Uterus (tissue), 4 donors: ENCODE measurements at places on chromosomes 5 and 9. TPM values are rescaled to one million over a fixed set of nuclear protein-coding genes. Genes with fewer than 3 reads are reported as not detected.

The TMEM174 gene
- total RNA-seq, result not detected

GRCh38 chr5:107470295-107470582 is 200.5 kb downstream of the EFNA5 start:
- no peak for DNase-seq
- no peaks in the 10 kb centered on the region for H3K36me3 ChIP-seq
- H3K27ac ChIP-seq, result no peak overlapping the region
- no peaks in the 10 kb centered on the region for H3K4me1 ChIP-seq

DNA sequence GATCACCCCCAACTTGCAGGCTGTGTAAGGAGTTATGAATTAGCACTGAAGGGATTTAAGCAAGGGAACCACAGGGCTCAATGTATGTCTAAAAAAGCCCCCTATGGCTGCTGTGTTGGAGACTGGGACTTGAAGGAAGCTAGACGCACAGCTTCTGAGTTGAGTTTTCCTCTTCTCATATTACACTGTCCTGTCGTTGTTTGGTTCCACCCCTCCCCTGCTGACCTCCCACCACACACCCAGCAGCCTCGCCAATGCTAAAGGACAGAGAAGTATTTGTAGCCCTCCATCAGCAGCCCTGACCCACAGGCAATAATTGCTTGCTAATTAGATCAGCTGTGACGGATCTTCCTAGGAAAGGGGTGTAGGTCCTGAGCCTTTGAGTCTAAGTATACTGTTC is 15.1 kb upstream of the CARTPT start:
- H3K4me3 ChIP-seq, result no peak overlapping the region
- no peaks in the 10 kb centered on the region for H3K36me3 ChIP-seq
- H3K4me1 ChIP-seq, result no peaks in the 10 kb centered on the region
- H3K27me3 ChIP-seq, result no peaks in the 10 kb centered on the region
- no peak for DNase-seq
- H3K27ac ChIP-seq, result no peak overlapping the region

DNA sequence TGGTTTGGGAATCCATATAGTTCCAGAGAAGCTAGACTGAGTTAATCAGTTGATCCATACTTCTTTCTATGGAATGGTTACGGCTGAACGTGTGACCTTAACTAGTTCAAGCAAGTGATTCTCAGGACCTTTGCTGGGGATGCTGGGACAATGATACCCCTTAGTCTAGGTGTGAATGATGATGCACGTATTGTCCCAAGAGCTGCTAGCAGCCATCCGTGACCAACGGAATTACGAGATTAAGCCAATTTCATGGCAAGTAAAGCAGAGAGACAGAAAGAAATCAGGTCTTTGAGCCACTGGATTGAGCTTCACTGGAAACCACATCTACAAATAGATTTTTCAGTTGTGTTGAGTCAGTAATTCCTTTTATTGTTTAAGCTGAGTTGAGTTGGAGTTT is 99.2 kb upstream of the LIFR start:
- no peak overlapping the region for H3K27ac ChIP-seq
- DNase-seq, result no peak

The ANKRD18A gene
- total RNA-seq, result not detected

GRCh38 chr5:61340775-61341361 is 8.8 kb downstream of the ZSWIM6 start:
- no peak overlapping the region for H3K4me3 ChIP-seq
- H3K4me1 ChIP-seq, result no peaks in the 10 kb centered on the region
- H3K27ac ChIP-seq, result no peak overlapping the region
- DNase-seq, result no peak

DNA sequence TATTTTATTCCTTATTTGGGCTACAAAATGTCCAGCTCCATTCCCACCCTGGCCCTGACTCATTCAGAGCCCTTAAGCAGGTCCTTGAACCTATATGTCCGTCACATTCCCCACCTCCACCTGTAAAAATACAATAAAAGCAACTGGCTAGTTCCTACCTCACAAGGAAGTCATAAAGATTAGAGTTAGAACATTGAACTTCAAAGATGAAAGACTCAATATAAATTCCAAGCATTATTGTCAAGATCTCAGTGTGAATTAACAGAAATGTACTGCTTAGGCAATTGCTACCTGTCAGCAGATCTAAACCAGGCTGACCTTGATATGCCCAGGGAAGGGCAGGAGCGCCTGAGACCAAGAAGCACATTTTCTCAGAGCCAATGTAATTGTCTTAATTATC is 221.8 kb downstream of the ENC1 start:
- no peak for DNase-seq
- H3K27ac ChIP-seq, result no peak overlapping the region
- no peaks in the 10 kb centered on the region for H3K27me3 ChIP-seq
- no peak overlapping the region for H3K4me3 ChIP-seq
- H3K4me1 ChIP-seq, result no peaks in the 10 kb centered on the region

The SHISAL2B gene
- total RNA-seq, result not detected

The ARL10 gene
- 4.1 TPM for total RNA-seq

GRCh38 chr5:40904205-40904993 is 4.9 kb upstream of the C7 start:
- peak overlapping the region; percentile 66 for H3K27ac ChIP-seq
- no peak overlapping the region for H3K4me3 ChIP-seq
- H3K27me3 ChIP-seq, result no peaks in the 10 kb centered on the region
- no peaks in the 10 kb centered on the region for H3K36me3 ChIP-seq

The PCDHGA3 gene
- total RNA-seq, result 8.2 TPM

The ADAMTS2 gene
- total RNA-seq, result 41.6 TPM

The DMRT3 gene
- total RNA-seq, result under 0.01 TPM

The CCL27 gene
- total RNA-seq, result not detected

GRCh38 chr9:92961627-92962302 is 14.4 kb downstream of the FGD3 start:
- H3K4me3 ChIP-seq, result no peak overlapping the region
- no peak overlapping the region for H3K27ac ChIP-seq

- H3K36me3 ChIP-seq, result no peaks in the 10 kb centered on the region
- H3K4me1 ChIP-seq, result no peaks in the 10 kb centered on the region
- no peaks in the 10 kb centered on the region for H3K27me3 ChIP-seq
- DNase-seq, result no peak
These were observed 9.1 kb upstream of the EXOC3 start for GRCh38 chr5:433836-434235.

DNA sequence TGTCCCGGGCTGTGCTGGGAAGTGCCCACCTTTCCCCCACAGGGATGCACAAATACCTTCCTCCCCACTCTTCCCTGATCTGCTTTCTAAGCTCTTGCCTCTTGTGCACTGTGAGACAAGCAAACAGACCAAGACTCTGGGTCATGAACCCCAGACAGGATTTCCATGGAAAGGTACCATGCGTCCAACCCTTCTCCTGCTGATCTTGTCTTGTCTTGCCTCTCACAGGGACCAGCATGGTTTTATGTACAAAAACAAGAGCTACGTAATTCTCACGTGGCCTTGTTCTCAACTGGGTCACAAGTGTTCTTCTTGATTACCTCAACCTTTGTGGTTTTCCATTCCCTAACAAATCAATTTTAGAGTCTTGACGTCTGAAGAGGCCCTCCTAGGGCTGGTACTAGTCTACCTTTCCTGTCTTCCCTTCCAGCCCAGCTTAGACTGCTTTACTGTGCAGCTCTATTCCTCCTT is 176.5 kb upstream of the MAP3K1 start:
- H3K27me3 ChIP-seq, result no peaks in the 10 kb centered on the region
- H3K27ac ChIP-seq, result no peak overlapping the region
- H3K4me3 ChIP-seq, result no peak overlapping the region
- H3K4me1 ChIP-seq, result no peaks in the 10 kb centered on the region
- DNase-seq, result no peak

GRCh38 chr9:77896938-77897667 is 134.5 kb downstream of the GNAQ start:
- H3K27ac ChIP-seq, result no peak overlapping the region
- H3K27me3 ChIP-seq, result no peaks in the 10 kb centered on the region
- DNase-seq, result peak; percentile 20
- H3K4me1 ChIP-seq, result no peaks in the 10 kb centered on the region
- H3K36me3 ChIP-seq, result no peaks in the 10 kb centered on the region
- no peak overlapping the region for H3K4me3 ChIP-seq

DNA sequence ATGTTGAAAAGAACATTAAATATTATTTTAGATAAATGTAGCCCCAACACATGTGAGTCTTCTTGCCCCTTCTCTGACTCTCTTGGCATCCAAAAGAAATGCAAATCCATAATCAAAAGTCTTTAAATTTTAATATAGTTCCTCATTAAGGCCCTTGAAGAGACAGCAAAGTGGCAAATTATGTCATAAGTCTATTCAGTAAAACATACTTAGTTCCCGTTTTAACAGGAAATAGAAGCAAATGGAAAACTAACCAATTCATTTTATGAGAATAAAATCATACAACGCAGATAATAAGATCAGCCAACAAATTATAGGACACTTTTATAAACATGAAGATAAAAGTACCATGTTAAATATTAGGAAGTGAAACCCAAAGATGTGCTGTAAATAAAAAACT is 20.1 kb upstream of the IFNB1 start:
- H3K27me3 ChIP-seq, result no peaks in the 10 kb centered on the region
- no peak overlapping the region for H3K4me3 ChIP-seq
- H3K27ac ChIP-seq, result no peak overlapping the region
- no peaks in the 10 kb centered on the region for H3K4me1 ChIP-seq

The OR13D1 gene
- not detected for total RNA-seq

The ZNF658 gene
- total RNA-seq, result 12.6 TPM

GRCh38 chr5:55682071-55682470 is 30.1 kb downstream of the SLC38A9 start:
- H3K36me3 ChIP-seq, result no peaks in the 10 kb centered on the region
- no peak overlapping the region for H3K4me3 ChIP-seq
- peaks cover 7% of the 10 kb centered on the region for H3K4me1 ChIP-seq
- H3K27me3 ChIP-seq, result no peaks in the 10 kb centered on the region
- no peak for DNase-seq

GRCh38 chr5:178214160-178214803 is 9.9 kb downstream of the HNRNPAB start:
- no peaks in the 10 kb centered on the region for H3K27me3 ChIP-seq
- no peak overlapping the region for H3K27ac ChIP-seq
- no peak overlapping the region for H3K4me3 ChIP-seq
- H3K4me1 ChIP-seq, result no peaks in the 10 kb centered on the region

GRCh38 chr5:55936100-55936693 is 58.6 kb downstream of the IL6ST start:
- H3K36me3 ChIP-seq, result no peaks in the 10 kb centered on the region
- H3K4me1 ChIP-seq, result no peaks in the 10 kb centered on the region
- no peak overlapping the region for H3K27ac ChIP-seq
- H3K27me3 ChIP-seq, result no peaks in the 10 kb centered on the region

The SMIM3 gene
- 55.9 TPM for total RNA-seq

The IL13 gene
- total RNA-seq, result not detected

- H3K27ac ChIP-seq, result no peak overlapping the region
- no peaks in the 10 kb centered on the region for H3K4me1 ChIP-seq
- no peaks in the 10 kb centered on the region for H3K27me3 ChIP-seq
- no peak for DNase-seq
- no peaks in the 10 kb centered on the region for H3K36me3 ChIP-seq
These were observed 59.5 kb upstream of the ERCC6L2 start for GRCh38 chr9:95815961-95816360.

The MYMK gene
- not detected for total RNA-seq

DNA sequence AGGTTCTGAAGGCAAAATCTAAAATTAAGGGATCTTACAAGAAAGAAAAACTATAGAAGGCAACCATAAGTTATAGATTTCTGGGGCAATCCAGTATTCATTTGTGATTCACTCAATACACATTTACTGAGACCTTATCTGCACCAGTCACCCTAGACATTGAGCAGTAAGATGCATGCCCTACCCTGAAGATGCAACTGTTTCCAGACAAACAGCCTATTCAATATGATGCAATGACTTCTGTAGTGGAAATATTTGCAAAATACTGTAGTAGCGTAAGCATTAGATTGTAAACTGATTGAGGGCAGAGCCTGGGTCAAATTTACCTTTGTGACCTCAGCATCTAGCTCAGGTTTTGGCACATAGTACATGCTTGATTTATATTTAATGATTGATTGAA is 256.2 kb upstream of the ACTBL2 start:
- no peak overlapping the region for H3K4me3 ChIP-seq
- no peak overlapping the region for H3K27ac ChIP-seq
- no peaks in the 10 kb centered on the region for H3K4me1 ChIP-seq
- no peaks in the 10 kb centered on the region for H3K27me3 ChIP-seq
- no peak for DNase-seq

The FASTKD3 gene
- 7.3 TPM for total RNA-seq

GRCh38 chr5:175795959-175796358 is 75.4 kb upstream of the CPLX2 start:
- peaks cover 3% of the 10 kb centered on the region for H3K4me1 ChIP-seq
- H3K27me3 ChIP-seq, result peaks cover 6% of the 10 kb centered on the region
- no peak overlapping the region for H3K4me3 ChIP-seq
- no peak for DNase-seq
- no peak overlapping the region for H3K27ac ChIP-seq

DNA sequence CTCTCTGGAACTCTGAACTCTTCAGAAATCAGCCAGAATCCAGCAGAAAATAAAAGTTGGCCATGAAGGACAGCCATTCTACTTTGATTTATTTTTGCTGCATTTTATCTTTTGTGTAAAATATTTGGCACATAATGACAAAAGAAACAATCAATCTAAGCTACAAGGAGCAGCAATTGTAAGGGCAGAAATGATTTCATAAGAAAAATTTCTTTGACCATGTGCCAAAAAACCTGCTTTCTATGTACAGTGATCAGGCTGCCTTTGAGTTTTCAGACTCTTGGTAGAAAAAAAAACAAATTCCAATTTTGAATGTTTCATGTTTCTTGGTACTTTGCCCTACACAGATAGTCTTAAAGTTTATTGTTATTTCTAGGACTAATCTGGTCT is 69.8 kb upstream of the SLC1A3 start:
- no peaks in the 10 kb centered on the region for H3K27me3 ChIP-seq
- H3K4me3 ChIP-seq, result no peak overlapping the region
- no peak overlapping the region for H3K27ac ChIP-seq
- H3K4me1 ChIP-seq, result no peaks in the 10 kb centered on the region
- H3K36me3 ChIP-seq, result no peaks in the 10 kb centered on the region

The GAS1 gene
- total RNA-seq, result 217 TPM

- peaks cover 3% of the 10 kb centered on the region for H3K4me1 ChIP-seq
- H3K4me3 ChIP-seq, result peak within 1 kb of the TSS; percentile 68
- no peaks in the 10 kb centered on the region for H3K36me3 ChIP-seq
- no peaks in the 10 kb centered on the region for H3K27me3 ChIP-seq
- H3K27ac ChIP-seq, result peak within 1 kb of the TSS; percentile 97
These were observed at the start of gene STOM for GRCh38 chr9:121369595-121370265. Gene STOM, minus strand, starts transcription at chr9:121370250. Its CDS starts 63 bp downstream, at chr9:121370187.

DNA sequence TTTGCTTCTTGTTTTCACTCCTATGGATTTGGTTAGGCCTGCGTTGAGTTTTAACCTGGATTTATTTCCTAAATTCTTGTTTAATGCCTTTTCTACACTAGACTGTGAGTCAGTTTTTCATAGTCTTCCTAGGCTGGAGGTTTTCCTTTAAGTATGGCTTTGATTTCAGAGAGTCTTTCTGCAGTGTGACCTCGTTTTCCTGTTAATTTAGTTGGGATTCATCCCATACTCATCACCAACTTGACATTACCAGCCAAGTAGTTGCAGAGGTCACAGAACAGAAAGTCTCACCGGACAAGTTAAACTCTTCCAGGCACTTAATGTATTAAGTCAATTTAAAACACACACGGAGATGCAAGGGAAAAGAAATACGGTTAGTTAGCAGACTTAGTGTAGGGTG is 29.7 kb upstream of the AUH start:
- no peak for DNase-seq
- no peak overlapping the region for H3K27ac ChIP-seq
- no peak overlapping the region for H3K4me3 ChIP-seq
